ENCODE measurements at places on chromosomes 7 and 10.

GRCh38 chr10:64506963-64507362, 985.8 kb downstream of the REEP3 start:
- DNase-seq: no peak

- DNase-seq: no peak
These were observed 40.5 kb upstream of the SAMD8 start for GRCh38 chr10:75070961-75071428.

GRCh38 chr7:120472892-120473291, 199.9 kb downstream of the KCND2 start:
- DNase-seq: no peak

- no peak for DNase-seq
These were observed 23.5 kb downstream of the VKORC1L1 start for GRCh38 chr7:65896279-65896870.

- no peak for DNase-seq
These were observed 176.6 kb upstream of the SP4 start for GRCh38 chr7:21251151-21251800.

DNA sequence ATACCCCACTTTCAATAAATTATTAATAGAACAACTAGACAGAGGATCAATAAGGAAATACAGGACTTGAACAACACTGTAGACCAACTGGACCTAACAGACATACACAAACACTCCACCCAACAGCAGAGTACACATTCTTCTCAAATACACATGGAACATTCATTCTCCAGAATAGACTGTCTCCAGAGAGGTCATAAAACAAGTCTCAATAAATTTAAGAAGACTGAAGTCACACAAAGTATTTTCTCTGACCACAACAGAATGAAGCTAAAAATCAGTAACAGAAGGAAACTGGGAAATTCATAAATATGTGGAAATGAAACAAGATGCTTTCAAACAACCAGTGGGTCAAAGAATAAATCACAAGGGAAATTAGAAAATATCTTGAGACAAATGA, 119.8 kb downstream of the SMURF1 start:
- DNase-seq: no peak

- no peak for DNase-seq
These were observed 45.0 kb upstream of the CSTF2T start for GRCh38 chr10:51744235-51745000.

DNA sequence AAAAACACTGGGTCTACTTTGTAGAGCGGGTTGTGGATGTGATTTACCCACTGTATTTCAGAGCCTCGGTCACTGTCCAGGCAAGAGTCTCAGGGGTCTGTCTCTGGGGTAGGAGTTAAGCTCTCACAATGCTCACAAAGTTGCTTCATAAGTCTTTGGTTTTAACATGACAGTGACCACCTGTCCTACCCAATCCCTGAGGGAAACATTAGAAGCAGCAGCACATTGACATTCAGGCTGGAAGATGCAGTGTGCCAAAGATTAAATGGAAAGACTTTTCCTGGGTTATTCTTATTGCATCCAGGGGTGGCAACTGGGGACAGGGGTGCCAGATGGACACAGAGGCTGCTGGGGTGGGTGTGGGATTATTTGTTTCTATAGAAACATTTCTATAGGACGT, 330.0 kb downstream of the RNLS start:
- DNase-seq: no peak

DNA sequence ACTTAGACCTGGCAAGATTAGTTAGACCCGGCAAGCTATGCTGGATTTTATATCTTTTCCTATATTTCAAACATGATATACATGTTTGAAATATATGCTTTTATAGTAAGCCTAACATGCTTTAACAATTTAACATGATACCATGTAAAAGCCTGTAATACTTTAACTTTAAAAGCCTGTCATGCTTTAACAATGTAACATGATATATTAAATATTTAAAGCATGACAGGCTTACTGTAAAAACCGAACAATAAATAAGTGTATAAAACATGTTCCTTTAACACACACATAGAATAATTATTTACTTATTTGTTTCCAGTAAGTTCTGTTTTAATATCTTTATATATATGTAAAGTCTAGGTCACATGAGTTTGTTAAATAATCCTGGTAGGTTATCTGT, 65.4 kb downstream of the SLC25A40 start:
- DNase-seq: no peak

DNA sequence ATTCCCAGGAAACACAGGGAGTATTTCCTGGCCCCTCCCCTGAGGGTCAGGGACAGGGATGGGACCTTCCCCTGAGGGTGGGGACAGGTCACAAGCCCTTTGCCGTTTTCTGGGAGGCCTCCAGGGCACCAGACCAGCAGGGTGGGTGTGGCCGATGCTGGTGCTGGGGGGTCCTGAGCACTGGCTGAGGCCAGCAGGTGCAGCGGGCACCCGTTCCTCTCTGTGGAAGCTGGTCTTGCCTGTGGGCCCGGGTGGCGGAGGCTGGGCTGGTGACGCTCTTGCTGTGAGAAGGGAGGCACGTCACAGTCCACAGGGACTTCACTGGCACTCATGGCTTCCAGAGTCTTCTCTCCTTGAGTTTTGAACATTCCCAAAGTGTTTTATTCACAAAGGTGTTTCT, 44.2 kb upstream of the CFAP46 start:
- DNase-seq: no peak

GRCh38 chr10:76149182-76149581, 717.8 kb downstream of the LRMDA start:
- DNase-seq: no peak

DNA sequence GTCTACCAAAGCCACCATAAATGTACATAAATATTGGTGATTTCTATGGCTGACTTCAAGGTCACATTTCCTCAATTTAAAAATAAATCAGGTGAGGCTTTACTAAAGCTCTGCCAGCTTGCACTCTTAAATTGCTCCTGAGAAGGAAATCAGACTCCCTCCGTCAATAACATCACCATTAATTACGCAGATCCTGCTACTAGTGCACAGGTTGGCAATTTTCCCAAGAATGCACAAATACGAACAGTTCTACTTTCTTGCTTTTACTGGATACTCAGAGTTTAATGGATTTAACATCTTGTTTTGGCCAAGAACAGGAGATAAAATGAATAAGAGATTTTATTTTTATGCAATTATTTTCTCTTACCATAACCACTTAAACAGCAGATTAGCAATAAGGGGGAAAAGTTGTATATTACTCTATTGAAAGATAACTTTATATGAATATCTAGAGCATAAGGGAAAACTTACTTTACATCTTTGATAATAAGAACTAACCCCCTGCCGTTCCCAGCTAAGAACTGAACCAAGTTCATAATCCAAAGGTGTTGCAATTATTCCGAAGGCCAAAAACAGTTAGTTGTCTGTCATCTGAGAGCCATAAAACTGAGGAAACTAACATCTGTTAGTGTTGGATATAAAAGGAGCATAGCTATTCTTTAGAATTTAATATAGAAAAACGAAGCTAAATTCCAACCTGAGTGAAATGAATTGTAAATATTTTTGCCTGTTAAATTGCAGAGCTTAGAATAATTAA, 140.5 kb downstream of the TWIST1 start:
- no peak for DNase-seq

GRCh38 chr10:14884082-14884481, 5.4 kb downstream of the SUV39H2 start:
- DNase-seq: no peak

DNA sequence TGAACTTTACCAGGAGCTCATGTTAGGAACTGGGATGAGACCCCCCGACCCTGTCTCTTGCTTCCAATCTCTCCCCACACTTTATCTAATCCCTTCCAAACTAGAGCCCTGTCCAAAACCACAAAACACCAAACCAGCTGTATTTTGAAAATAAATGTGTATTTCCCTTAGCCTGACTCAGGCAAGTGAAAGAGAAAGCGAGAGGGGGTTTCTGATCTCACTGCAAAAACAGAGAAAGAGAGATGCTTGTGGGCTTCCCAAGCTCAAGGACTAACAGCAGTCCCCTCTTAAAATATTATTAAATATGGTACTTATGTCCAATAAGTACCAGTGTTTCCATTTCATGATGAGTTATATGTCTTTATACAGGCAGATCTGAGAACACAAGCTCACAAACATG, 122.0 kb downstream of the AGMO start:
- DNase-seq: no peak

- no peak for DNase-seq
These were observed 98.0 kb downstream of the ADAM12 start for GRCh38 chr10:126290232-126290631.

DNA sequence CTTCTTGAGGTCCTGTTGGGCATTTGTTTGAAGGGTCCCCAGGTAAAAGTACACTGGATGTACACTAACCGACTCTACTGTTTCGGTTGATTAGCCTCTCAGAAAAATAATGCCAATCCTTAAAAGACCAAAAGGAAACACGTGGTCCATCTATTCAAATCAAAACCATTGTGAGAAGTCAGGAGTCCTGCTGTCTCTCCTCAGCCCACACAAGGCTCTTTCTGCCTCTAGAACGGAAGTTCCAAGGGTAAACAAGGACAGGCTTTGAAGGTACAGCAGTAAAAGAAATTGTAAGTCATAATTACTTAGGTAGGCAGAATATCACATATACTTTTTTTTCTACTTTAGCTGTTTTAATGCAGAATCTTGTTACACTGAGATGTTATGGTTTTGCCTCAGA, 71.7 kb upstream of the TPK1 start:
- DNase-seq: no peak

- no peak for DNase-seq
These were observed 256.7 kb upstream of the GNAI1 start for GRCh38 chr7:79877874-79878465.

- no peak for DNase-seq
These were observed 91.6 kb downstream of the DNMBP start for GRCh38 chr10:99917963-99918825.

- no peak for DNase-seq
These were observed 760 bp upstream of the FOXK1 start for GRCh38 chr7:4681218-4681851.

- no peak for DNase-seq
These were observed 650 bp downstream of the UBE2D1 start for GRCh38 chr10:58335306-58336005.

- no peak for DNase-seq
These were observed 22.6 kb upstream of the DIP2C start for GRCh38 chr10:712089-712488.

- no peak for DNase-seq
These were observed 715 bp upstream of the PANK1 start for GRCh38 chr10:89645742-89646172.

- DNase-seq: no peak
These were observed 2.6 kb upstream of the ZNF746 start for GRCh38 chr7:149500201-149500600.

GRCh38 chr7:63073736-63074135, 924.9 kb upstream of the ZNF722 start:
- no peak for DNase-seq

- no peak for DNase-seq
These were observed 135.9 kb upstream of the PODXL start for GRCh38 chr7:131692131-131692960.

- DNase-seq: no peak
These were observed 650.8 kb downstream of the LRMDA start for GRCh38 chr10:76082232-76082631.

DNA sequence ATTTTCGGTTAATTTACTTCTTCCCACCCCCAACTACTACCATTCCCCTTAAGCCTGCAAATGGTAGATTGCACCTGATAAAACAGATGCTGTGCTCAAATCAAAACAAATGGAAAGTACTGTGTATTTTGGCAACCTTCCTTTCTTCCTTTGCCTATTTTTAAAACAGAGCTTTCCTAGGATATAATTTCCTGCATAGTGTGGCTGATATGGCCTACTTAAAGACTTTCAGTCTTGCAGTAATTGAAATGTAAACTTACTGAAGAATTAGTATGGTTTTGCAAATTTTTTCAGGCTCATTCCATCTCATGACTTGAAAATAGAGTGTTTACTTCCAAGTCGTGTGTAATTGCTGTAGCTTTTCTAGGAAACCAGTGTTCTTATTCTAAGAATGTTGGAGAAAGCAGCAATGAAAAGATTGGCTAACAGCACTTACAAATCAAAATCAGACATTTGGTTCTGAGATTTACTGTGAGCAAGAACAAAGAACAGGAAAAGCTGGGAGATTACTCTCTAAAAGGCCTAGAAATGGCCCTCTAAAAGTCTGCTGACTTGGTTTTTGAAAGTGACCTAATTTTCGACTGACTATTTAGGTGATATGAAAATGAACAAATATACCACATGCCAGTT, 52.0 kb downstream of the REEP3 start:
- peak; percentile 41 for DNase-seq

GRCh38 chr7:133941496-133941895, 185.6 kb upstream of the LRGUK start:
- DNase-seq: no peak
